ENCODE measurements at places on chromosomes 2 and 18. TPM values are rescaled to one million over a fixed set of nuclear protein-coding genes. Genes with fewer than 3 reads are reported as not detected.

CRYGD gene
- total RNA-seq = not detected

ZNF396 gene
- 0.98 TPM for total RNA-seq

PARD6G gene
- total RNA-seq = 66.8 TPM

LAMA3 gene
- 13.4 TPM for total RNA-seq

DCTN1 gene
- 126 TPM for total RNA-seq

ACADL gene
- total RNA-seq = not detected

MROH2A gene
- not detected for total RNA-seq

TTL gene
- total RNA-seq = 14.6 TPM

UNC80 gene
- 0.26 TPM for total RNA-seq

GULP1 gene
- 3.3 TPM for total RNA-seq

IL1F10 gene
- total RNA-seq = not detected

CDKL4 gene
- 1.5 TPM for total RNA-seq

IL36B gene
- not detected for total RNA-seq

PPP4R3B gene
- total RNA-seq = 39.3 TPM
